Right forelimb (tissue), 1 donor: ENCODE measurements at places on chromosomes 12 and 14.
A peak's percentile ranks its signal among the peaks of the same experiment; 100 is the strongest.

DNA sequence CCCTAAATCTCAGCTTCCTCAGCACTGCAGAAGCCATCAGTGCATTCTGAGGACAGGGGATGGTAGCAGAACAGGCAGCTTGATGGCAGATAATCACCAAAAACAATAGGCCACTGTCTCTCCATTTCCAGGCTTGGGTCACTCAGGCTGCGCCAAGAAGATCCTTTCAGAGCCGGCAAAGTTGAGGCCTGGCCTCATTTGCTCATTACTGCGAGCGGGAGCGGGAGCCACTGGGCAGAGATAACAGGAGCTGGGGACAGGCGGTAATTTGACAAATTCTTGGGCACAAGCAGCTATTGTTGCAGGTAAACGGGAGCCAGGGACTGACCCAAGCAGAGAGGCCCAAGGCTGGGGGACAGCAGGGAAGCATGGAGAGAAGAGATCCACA is 2.1 kb downstream of the MSI1 start:
- no peak for DNase-seq

- DNase-seq = no peak
Observed at GRCh38 chr12:45439039-45439438, 223.1 kb downstream of the ANO6 start.

DNA sequence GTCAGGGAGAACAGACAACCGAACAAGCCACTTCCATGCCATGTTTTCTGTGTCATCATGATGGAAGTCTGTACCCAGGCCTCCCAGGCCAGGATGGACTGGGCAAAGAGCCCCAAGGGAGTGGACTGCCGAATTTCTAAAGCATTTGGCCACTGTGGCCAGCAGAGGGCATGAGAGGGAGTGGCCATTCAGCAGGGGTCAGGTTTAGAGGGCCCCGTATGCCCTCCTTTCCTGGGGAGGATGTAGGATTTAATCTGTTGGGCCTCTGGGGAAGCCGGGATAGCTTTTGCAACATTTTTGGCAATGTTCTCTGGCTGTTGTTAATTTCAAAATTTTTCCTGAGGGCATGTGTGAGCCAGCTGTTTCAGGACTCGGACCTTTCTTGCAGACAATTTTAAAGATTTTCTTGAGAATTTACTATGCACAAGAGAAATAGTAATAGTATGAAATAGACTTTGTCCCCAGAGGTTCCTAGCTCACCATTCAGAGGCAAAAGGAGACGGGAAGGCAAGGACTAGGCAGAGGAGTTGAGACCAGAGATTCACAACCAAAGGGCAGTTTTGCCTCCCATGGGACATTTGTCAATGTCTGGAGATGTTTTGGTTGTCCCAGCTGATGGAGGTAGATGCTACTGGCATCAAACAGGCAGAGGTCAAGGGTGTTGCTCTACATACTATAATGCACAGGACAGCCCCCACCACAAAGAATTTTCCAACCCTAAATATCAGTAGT is 18.0 kb downstream of the ACACB start:
- DNase-seq = no peak

DNA sequence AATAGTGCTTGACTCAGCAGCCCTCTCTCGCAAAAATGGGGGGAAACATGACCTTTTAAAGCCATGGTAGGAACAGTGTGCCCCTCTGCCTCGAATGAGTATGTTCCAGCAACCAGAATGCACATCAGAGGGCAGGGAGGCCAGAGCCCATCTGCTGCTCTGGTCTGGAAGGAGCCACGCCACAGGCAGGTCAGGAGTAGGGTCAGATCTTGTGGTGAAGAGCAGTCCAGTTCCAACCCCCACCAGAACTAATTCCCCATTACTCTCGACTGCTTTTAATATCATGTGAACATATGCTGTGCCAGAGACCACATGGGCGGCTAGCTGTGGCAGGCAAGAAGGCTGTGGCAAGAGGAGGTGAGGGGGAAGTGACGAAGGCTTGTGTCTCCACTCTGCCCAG is 34.6 kb upstream of the TMX1 start:
- no peak for DNase-seq

- no peak for DNase-seq
Observed at GRCh38 chr12:42871816-42872215, 282.3 kb upstream of the PRICKLE1 start.

GRCh38 chr12:122839907-122840554 is 4.8 kb downstream of the HIP1R start:
- no peak for DNase-seq

DNA sequence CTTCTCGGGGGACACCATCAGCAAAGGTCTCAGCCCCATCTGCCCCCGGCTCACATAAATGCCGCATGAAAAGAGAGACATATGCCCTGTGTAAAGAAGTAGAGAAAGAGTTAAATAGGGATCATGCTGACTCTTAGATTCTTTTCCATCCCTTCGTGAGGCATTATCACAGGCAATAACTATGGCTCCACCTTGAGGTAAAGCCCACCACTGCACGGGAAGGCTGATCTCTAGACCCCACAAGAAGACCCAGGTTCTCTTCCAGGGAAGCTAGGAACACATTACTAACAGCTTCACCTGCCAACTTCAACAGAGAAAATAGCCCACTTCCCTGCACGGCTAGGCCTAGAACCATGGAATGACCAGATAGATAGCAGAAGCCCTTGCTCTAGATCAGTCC is 14.1 kb upstream of the NOP2 start:
- DNase-seq = no peak

DNA sequence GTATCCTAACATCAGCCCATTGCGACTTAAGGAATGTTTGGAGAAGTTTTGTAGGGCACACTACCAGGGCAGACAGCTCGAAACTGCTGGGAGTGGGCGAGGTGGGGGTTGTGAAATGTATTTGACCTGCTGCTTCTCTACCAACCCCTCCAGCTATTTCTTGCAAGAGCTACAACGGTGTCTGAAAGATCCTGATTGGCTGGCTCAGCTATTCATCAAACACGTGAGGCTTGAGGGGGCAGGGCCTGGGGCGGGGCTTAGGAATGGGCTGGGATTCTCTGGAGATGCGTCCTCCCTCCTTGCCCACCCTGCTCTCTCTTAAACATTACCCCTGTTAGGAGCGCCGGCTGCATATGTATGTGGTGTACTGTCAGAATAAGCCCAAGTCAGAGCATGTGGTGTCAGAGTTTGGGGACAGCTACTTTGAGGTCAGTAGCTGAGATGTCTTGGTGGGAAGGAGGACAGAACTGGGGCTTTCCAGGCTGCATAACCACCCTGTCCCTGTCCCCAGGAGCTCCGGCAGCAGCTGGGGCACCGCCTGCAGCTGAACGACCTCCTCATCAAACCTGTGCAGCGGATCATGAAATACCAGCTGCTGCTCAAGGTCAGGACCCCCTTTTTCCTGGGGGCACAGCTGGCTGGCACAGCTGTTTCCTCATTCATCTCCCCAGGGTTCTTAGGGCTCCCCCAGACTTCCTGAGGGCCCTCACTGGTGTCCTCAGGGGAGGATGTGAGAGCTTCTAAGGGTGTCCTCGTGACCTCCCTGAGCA is 3.1 kb downstream of the ARHGEF25 start:
- no peak for DNase-seq

DNA sequence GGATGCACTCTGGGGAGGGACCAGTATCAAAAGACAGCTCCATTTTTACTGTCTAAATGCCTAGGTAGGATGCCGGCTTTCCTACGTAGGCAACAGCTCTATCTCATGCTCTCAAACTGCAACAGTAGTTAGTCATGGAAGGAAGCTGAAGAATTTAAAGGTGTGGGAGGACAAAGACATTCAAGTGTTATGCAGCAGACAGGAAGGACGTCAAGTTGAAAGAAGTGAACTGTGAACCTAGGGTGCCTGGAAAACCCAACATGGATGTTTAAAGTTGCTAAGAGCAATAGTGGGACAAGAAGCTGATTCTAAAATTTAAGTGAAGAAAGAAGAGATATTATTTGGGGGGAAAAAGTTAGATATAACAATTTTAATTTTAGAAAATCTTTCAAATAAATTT is 5.9 kb downstream of the SEC23A start:
- no peak for DNase-seq

- no peak for DNase-seq
Observed at GRCh38 chr14:24057271-24057670, 5.5 kb downstream of the CARMIL3 start.

DNA sequence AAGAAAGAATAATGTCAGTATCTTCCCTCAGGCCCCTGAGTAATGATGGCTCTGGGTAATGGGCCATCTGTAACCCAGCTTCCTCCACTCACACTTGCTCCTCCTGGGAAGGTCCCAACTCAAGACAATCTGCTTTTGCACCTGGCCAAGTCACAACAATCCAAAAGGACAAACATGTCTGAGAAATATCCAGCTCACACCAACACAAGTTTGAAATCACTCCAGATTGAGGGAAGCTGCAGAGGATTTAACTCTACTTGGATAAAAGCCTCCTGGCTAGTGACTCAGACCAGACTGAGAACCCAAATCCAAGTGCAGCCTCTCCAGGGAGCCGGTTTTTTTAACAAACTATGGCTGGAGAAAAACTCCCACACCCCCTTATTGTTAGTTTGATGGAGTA is 34.2 kb downstream of the RTRAF start:
- DNase-seq = no peak

- DNase-seq = no peak
Observed at GRCh38 chr12:28870839-28871440, 278.1 kb upstream of the FAR2 start.

GRCh38 chr12:111443586-111443985 is 37.9 kb downstream of the SH2B3 start:
- peak; percentile 28 for DNase-seq

- peak; percentile 37 for DNase-seq
Observed at GRCh38 chr14:101121508-101122139, 218.1 kb upstream of the RTL1 start.

DNA sequence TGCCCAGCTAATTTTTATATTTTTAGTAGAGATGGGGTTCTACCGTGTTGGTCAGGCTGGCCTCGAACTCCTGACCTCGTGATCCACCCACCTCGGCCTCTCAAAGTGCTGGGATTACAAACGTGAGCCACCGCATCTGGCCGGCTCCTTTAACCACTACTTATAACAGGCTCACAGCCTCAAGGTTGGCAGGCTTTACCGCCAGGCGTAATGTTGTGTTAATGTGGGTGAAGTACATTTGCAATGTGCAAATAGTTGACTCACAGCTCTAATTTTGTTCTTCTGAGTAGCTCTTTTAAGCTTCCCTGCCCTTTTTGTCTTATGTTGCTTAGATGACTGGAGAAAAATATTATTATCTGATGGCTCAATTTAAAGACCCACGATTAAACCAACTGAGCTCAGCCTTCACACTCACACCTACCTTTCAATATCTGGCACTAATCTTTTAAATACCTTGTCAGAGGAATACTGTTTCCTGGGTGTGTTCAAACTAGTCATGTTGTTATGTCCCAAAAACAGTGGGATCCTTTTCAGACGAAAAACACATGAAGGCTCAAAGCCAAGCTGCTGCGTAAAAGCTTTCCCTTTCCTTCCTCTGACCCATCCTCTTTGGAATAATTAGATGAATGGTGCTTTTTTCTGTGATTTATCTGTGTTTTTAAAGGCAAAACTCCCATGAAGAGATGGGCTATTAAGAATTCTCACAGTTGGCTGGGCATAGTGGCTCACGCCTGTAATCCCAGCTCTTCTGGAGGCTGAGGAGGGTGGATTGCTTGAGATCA is 57.2 kb upstream of the USP44 start:
- no peak for DNase-seq

DNA sequence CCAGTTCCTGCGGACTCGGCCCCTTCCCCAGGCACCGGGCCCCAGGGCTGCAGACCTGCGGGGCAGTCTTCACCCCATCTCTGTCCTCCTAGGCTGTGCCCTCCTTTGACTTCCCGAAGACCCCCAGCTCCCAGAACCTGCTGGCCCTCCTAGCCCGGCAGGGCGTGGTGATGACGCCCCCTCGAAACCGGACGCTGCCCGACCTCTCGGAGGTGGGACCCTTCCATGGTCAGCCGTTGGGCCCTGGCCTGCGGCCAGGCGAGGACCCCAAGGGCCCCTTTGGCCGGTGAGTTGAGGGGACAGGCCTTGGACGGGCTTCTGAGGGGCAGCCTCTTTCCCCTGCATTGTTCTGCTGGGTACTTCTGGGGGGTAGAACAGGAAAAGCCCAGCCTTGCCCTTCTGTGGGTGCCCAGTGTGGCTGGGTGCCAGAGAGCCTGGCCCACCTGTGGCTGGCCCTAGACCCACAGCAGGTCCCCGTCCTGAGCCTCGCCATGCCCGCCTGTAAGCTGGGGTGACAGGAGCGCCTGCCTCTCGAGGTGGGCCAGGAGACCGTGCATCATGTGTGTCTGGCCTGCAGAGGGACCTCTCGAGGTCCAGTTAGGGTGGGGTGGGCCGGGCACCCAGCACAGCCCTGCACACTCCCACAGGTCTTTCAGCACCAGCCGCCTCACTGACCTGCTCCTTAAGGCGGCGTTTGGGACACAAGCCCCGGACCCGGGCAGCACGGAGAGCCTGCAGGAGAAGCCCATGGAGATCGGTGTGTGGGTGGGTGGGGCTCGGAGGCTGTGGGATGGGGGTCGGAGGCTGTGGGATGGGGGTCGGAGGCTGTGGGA is 12.6 kb upstream of the PUS1 start:
- peak; percentile 34 for DNase-seq

- DNase-seq = no peak
Observed at GRCh38 chr12:91781114-91781513, 364.5 kb downstream of the BTG1 start.

GRCh38 chr12:121005346-121005815 is 10.9 kb downstream of the C12orf43 start:
- no peak for DNase-seq

DNA sequence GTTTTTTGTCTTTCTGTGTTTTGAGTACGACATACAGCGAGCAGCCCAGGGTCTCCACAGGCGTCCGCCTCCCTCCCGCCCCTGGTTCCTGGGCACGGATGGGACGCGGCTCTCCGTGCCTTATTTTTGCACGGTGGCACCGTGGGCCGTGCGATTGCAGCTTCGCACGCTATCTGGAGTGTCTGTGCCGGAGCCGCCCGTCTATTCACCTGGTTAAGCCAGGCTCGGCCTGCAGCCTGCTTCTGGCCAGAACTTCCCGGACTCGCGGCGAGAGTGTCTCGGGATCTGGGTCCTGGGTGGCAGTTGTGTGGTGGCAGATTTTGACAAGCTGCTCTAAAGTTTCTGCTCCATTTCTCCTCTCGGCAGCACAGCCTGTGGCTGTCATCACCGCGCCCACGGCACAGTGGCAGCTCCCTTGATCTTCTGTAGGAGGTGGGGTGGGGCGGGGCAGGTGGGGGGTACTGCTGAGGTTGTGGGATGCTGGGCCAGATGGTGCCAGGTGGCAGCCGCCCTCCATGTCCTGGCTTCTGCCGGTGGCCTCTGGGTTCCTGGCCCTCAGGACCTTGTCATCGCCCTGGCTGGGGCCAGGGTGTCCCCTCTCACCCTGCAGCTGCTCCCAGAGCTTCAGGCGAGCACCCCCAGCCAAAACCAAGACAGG is 2.9 kb downstream of the MMP17 start:
- no peak for DNase-seq

DNA sequence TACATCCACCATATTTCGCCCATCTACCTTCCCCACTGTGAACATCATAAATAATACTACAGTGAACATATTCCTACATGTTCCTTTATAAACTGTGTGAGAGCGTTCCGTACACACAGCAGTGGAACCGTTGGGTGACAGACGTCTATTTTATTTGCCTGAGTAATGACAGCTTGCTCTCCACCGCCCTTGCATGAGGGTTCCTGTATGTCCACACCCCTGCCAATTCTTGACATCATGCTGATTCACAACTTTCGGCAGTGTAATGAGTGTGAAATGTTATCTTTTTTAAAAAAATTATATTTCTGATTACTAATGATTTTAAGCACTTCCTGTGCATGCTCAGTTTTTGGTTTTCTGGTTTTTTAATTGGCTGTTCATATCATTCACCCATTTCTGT is 4.3 kb upstream of the RAD52 start:
- no peak for DNase-seq

- no peak for DNase-seq
Observed at GRCh38 chr12:10968765-10969456, 17.8 kb downstream of the TAS2R50 start.

- no peak for DNase-seq
Observed at GRCh38 chr14:100305324-100306100, 732 bp downstream of the SLC25A29 start.
